NCI-H1930 (cell line): ENCODE measurements at places on chromosomes 1 and 21.

DNA sequence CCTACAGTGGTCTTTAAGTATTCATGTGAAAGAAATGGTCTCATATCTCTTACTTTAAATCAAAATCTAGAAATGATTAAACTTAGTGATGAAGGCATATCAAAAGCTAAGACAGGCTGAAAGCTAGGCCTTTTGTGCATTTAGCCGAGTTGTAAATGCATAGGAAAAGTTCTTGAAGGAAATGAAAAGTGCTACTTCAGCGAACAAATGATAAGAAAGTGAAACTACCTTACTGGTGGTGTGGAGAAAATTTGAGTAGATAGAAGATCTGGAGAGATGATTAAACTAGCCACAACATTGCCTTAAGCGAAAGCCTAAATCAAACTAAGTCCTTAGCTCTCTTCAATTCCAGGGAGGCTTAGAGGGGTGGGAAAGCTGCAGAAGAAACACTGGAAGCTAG is 147.6 kb downstream of the DSCAM start:
- no peak for DNase-seq

DNA sequence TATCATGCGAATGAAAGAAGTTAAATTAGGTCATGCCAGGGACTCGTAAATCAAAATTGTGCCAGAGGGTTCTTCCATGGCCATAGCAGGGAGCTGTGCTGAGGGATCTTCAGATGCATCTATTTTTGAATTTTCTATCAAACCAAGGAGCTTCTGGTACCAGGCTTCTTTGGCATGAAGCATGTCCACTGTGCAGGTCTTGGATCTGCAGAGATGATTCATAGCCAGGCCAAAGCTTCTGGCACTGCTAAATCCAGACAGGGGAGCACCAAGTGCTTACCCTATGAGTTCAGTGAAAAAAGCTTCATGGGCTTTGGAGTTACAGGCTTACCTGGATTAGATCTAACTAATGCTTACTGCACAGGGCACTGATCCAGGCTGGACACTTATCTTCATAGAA is 154.2 kb upstream of the DAB1 start:
- DNase-seq: no peak

DNA sequence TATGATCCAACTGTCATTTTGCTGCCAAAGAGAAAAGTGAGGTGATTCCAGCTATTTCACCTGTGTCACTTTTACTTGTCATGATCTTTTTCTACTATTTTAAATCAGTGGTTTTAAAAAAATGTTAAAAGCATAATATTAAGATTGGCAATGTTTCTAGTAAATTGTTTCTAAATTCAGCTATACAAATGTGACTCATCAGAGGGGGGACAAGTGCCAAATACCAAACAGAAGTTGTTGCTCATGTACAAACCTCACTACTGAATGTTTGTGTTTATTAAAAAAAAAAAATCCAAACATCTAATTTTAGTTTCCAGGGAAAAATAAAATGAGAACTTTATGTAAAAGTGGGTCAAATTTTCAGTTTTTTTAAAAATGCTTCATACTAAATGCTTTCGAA is 346.2 kb upstream of the SNX7 start:
- no peak for DNase-seq

DNA sequence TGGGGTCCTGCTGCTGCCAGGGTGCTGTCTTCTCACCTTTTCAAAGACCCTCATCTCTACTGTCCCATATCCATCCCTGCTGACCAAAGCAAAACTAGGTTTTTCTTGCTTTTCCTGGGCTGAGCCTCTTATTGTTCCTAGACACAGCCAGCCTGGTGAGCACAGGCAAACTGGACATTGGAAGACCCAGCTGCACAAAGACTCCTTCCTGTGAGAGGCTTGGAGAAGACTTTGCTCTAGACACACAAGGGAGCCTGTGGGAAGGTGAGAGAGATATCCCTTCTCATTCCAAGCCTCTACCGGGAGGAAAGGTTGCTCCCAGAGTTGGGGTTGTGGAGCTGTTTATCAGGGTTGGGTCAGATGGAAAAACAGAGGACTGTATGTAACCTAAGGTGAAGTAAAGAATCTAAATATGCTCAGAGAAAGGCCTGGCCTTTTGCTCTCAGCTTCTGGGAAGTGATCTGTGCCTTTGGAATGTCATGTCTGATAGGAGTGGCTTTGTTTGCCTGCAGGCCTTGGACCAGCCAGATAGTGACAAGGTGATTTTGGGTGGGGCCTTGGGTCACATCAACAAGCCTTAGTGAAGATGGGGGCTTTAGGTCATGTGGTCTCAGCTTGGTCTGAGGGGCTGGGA is 87.6 kb upstream of the RUNX1 start:
- DNase-seq: no peak

DNA sequence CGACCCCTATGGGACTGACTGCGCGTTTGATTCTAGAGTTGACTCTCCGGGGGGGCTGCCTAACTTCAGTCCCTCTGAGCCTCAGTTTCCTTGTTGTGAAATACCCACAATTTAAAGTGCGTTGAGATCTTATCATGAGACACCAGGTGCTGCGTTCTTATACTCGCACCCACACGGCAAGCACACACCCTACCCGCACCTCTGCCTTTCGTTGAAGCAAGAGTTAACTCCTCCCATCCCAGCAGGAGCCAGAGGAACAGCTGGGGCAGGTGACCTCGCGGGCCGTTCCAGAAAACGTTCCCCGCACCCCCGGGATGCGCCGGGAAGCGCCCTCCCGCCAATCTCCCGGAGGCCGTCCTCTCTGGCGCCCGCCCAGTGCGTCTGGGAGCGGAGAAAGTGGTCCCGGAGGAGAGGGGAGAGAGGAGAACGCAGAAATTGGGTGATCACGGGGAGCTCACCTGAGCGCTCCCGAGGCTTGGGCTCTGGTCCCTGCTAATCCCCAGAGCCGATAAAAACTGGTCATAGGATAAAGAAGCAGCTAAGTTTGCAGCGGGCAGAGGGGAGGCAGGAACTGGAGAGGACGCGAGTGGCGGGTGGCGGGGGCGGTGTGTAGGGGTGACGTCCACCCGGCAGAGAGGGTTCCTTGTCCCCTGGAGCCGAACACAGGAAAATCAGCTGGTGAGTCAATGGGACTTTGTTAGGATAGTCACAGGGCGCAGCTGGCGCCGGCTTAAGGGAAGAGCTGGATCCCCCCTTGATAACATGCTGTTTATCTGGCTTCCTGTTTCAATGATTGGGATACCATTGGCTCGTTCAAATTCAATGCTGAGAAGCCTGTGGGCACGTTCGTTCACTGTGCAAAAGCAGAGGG is 869 bp downstream of the NAV1 start:
- DNase-seq: peak; percentile 29

- DNase-seq: no peak
These were observed 28.5 kb upstream of the EPS8L3 start for GRCh38 chr1:109792056-109792831.

- DNase-seq: no peak
These were observed 7.3 kb downstream of the IL24 start for GRCh38 chr1:206904423-206905142.
